ENCODE measurements at places on chromosomes 5 and 9.

DNA sequence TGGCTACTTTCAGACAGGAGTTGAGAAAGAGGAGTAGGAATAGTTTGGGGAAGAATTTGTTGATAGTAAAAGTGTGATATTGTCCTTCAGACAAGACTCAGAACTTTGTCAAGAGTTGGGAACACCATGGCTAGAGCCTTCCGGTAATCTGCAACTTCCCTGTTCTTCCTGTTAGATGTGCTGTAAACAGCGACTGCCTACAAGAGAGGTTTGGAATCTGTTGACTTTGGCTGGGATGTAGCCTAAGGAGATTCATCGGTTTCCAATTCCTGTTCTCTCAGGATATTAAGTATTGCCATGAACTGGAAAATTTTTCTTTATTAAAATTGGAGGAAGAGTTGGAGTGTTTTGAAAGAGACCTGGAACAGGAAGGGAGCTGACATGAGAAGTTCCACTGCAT is 43.9 kb downstream of the ARHGAP26 start:
- no peak for DNase-seq

DNA sequence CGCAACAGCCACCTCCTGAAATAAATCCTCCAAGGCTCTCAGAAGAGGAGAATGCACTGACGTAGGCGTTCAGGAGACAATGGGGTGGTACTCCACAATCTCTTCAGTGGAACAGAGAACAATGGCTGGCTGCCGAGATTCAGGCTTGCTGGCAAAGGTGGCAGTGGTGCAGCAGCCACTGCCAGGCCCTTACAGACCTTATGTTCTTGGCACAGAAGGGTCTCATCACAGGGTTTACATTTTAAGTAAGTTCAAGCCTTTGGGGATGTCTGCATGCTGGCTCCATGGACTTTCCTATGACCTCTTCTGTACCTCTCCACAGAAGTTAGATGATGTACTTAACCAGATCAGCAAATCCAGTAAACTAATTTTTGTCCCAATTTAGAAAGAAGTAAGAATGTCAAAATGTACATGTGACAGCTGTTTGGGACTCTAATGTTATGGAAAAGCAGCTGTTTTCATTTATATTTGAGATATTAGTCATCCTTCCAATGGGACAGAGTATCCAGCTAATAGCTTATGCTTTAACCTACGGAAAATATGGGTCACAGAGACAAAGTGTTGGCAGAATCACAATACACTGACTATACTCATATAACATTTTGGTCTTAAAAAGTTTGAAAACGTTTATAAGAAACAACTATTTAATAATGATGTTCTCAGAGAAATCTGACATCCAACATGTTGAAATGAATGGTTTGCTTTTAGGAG is 180.9 kb downstream of the MAPKAP1 start:
- DNase-seq, result peak; percentile 8

DNA sequence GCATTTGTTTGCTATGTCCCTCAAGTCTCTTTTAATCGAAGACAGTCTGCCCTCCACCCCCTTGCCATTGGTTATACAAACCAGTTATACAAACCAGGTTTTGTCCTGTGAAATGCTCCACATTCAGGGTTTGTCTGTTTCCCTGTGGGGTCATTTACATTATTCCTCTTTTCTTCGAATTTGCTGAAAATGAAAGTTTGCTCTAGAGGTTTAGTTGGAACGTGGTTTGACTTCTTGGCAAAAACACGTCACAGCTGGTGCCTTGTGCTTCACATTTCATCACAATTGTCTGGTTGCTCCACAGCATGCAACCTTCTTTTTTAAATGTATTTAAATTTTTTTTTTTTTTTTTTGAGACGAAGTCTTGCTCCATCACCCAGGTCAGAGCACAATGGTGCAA is 4.2 kb upstream of the HAVCR2 start:
- no peak for DNase-seq

GRCh38 chr5:15354021-15354420 is 146.0 kb upstream of the FBXL7 start:
- no peak for DNase-seq

DNA sequence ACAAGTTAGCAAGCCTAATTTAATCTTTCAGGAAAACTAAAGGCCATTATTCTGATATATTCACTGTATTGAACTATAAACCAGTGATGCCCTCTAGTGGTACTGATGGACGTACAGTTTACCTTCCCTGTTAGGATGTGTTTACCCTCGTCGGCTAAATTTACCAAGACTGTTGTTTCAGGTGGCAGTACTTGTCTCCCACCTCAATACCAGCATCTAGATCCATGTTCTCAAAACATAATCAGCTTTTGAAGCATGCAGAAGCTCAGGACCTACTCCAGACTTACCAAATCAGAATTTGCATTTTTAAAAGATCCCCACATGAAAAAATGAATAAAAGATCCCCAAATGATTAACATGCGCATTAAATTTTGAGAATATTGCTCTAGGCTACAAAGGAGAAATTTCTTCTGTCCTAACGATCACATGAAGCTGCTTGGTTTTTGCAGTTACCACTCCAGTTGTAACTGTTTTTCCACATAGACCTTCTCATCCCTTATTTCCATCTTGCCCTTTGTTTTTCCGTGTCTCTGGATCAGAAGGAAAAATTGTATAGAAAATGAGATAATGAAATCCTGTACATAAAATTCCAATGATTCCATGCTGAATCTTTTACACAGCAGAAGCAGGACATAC is 3.2 kb upstream of the BAAT start:
- DNase-seq, result peak; percentile 24

DNA sequence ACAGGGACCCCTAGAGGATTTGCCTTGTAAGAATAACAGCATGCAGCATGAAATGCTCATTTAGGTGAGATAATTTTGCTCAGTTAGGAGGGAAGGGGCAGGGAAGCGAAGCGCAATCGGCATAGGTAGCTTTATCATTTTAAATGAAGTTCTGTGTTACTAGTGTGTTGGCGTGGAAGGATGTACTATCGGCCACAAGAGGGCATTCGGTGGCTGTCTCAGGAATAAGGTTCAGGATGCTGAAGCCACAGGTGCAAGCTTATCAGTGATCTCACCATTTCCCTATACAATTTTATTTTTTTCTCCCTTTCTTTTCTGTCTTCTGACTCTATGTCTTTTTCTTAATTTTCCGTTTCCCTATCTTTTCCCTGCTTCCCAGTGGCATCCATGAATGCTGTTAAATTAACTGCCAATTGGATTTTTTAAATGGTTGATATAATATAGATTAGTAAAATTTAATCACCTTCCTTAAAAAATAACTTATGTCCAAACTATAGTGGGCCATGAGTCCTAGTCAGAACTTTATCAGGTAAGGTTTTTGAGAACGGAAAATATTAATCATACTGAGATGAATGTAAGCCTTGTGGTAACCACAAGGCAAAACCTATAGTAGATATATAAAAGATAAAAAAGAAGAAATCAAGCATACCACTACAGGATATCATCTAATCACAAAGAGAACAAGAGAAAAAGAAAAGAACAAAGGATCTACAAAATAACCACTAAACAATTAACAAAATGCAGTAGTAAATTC is 1.2 kb upstream of the INSL6 start:
- DNase-seq, result peak; percentile 48

All from NCI-H446 treated with DMSO at 0.1 percent for 48 hours (cell line).